SJSA1 (cell line): ENCODE measurements at places on chromosomes 12 and 14. TPM values are rescaled to one million over a fixed set of nuclear protein-coding genes. Genes with fewer than 3 reads are reported as not detected.

Gene PRKAG1
- total RNA-seq = 36.4 and 47.3 TPM in 2 replicates

Gene TAPBPL
- 1.1 and 5.4 TPM in 2 replicates for total RNA-seq

Gene RNFT2
- 0.47 and 0.63 TPM in 2 replicates for total RNA-seq

Gene GDF11
- total RNA-seq = 1.7 and 2.7 TPM in 2 replicates

Gene CACNA1C
- 6.1 and 17.0 TPM in 2 replicates for total RNA-seq

Gene DCN
- total RNA-seq = 37.2 and 71.4 TPM in 2 replicates

Gene METTL17
- 37.8 and 73.1 TPM in 2 replicates for total RNA-seq

Gene RPAP3
- 25.7 and 27.6 TPM in 2 replicates for total RNA-seq

Gene NRXN3
- total RNA-seq = 1.0 and 6.5 TPM in 2 replicates

Gene DTX1
- total RNA-seq = not detected in 2 replicates

Gene YY1
- total RNA-seq = 41.1 and 49.0 TPM in 2 replicates

Gene PIWIL1
- total RNA-seq = not detected in 2 replicates

Gene PRH1
- 6.9 and 9.4 TPM in 2 replicates for total RNA-seq

Gene MGP
- total RNA-seq = not detected in 2 replicates

Gene ANP32D
- not detected in 2 replicates for total RNA-seq

Gene KRT77
- total RNA-seq = not detected in 2 replicates

Gene RPGRIP1
- total RNA-seq = not detected in 2 replicates

Gene POTEM
- total RNA-seq = not detected in 2 replicates

Gene ANKRD9
- 28.7 and 83.8 TPM in 2 replicates for total RNA-seq

Gene LRRC10
- not detected in 2 replicates for total RNA-seq

Gene PTMS
- total RNA-seq = 243 and 442 TPM in 2 replicates

Gene TAS2R42
- not detected in 2 replicates for total RNA-seq

Gene INHBC
- total RNA-seq = 0.18 and 0.88 TPM in 2 replicates

Gene SCARB1
- 12.4 and 15.7 TPM in 2 replicates for total RNA-seq

Gene DACT1
- 1.7 and 3.2 TPM in 2 replicates for total RNA-seq

Gene SDR9C7
- not detected in 2 replicates for total RNA-seq

Gene USP30
- total RNA-seq = 7.1 and 30.6 TPM in 2 replicates

Gene PAPLN
- 0.38 and 2.4 TPM in 2 replicates for total RNA-seq

Gene SALL2
- 0.09 and 0.21 TPM in 2 replicates for total RNA-seq

Gene KLRG1
- total RNA-seq = 0.13 TPM in 1 of 2 replicates, not detected in the other

Gene MANSC4
- not detected in 2 replicates for total RNA-seq

Gene PPP1R12A
- total RNA-seq = 91.9 and 93.8 TPM in 2 replicates

Gene COCH
- total RNA-seq = 0.34 and 0.63 TPM in 2 replicates
